ENCODE measurements at places on chromosomes 13 and 19. TPM values are rescaled to one million over a fixed set of nuclear protein-coding genes. Genes with fewer than 3 reads are reported as not detected.

The ZFR2 gene
- 0.34 TPM for total RNA-seq

The MEF2B gene
- total RNA-seq, result 0.63 TPM

The CDX2 gene
- not detected for total RNA-seq

The ZNF610 gene
- total RNA-seq, result 9.4 TPM

- no peaks in the 10 kb centered on the region for H3K36me3 ChIP-seq
- peaks cover 27% of the 10 kb centered on the region for H3K27me3 ChIP-seq
- peaks cover 15% of the 10 kb centered on the region for H3K4me1 ChIP-seq
- no peak for DNase-seq
These were observed 1.2 kb downstream of the FRY start for GRCh38 chr13:32032759-32033158.

- no peaks in the 10 kb centered on the region for H3K4me1 ChIP-seq
- H3K27ac ChIP-seq, result no peak overlapping the region
- H3K4me3 ChIP-seq, result no peak overlapping the region
- peaks cover 4% of the 10 kb centered on the region for H3K36me3 ChIP-seq
- no peak for DNase-seq
These were observed 53.1 kb downstream of the MICU2 start for GRCh38 chr13:21550918-21551317.

GRCh38 chr13:79866436-79866835, 385.5 kb downstream of the NDFIP2 start:
- no peaks in the 10 kb centered on the region for H3K36me3 ChIP-seq
- no peak overlapping the region for H3K4me3 ChIP-seq
- H3K27me3 ChIP-seq, result no peaks in the 10 kb centered on the region
- DNase-seq, result no peak
- H3K4me1 ChIP-seq, result no peaks in the 10 kb centered on the region
